Central memory CD8-positive, alpha-beta T cell (primary cell): ENCODE measurements at places on chromosomes 12 and 14.

GRCh38 chr12:95848575-95849388 is 10.0 kb upstream of the SNRPF start:
- DNase-seq: no peak

DNA sequence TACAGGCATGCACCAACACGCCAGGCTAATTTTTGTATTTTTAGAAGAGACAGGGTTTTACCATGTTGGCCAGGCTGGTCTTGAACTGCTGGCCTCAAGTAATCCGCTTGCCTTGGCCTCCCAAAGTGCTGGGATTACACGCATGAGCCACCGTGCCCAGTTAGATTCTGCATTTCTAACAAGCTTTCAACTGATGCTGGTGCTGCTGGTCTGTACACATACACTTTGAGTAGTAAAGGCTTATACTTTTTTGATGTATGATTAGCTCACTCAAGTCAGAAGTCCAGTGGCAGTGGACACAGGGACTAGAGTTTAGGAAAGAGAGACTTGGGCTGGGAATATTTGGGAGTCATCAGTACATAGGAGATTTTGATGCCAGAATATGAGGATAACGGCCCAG is 2.2 kb upstream of the TBC1D15 start:
- DNase-seq: no peak

DNA sequence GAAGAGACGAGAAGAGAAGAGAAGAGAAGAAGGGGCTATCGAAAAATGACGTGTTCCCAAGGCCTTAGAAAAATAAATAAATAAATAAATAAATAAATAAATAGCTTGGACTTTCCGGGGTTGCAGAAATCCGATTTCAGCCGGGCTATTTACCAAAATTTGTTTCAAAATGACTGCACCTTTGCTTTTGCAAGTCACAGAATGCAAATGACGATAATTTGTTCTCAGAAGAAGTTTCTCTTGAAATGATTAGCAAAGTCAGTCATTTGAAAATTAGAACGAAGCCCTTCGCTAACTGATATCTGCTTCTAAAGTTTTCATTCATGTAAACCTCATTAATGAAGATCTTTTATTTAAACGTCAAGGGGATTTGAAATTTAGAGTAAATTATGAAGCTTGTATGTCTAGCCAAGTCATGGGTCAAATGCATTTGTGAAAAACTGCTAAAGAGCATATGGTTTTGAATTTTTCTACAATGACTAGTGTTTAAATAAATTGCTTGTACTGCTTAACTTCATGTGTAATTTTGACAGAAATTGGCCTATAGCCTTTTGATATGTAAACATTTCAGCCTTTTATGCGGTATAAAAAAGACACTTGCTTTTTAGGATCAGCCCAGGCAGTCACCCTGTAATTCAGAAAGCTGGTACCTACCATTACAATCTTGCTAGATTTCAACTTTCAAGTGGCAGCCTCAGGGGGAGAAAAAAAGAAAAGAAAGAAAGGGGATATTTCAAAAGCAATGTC is 4.6 kb upstream of the GSC start:
- DNase-seq: no peak

DNA sequence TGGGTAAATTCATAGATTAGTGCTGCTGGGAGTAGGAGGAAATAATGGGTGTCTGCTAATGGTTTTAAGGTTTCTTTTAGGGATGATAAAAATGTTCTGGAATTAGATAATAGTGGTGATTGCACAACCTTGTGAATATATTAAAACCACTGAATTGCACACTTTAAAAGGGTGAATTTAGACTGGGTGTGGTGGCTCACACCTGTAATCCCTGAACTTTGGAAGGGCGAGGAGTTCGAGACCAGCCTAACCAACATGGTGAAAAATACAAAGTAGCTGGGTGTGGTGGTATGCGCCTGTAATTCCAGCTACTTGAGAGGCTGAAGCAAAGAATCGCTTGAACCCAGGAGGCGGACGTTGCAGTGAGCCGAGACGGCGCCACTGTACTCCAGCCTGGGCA is 1.3 kb downstream of the RAD52 start:
- no peak for DNase-seq

DNA sequence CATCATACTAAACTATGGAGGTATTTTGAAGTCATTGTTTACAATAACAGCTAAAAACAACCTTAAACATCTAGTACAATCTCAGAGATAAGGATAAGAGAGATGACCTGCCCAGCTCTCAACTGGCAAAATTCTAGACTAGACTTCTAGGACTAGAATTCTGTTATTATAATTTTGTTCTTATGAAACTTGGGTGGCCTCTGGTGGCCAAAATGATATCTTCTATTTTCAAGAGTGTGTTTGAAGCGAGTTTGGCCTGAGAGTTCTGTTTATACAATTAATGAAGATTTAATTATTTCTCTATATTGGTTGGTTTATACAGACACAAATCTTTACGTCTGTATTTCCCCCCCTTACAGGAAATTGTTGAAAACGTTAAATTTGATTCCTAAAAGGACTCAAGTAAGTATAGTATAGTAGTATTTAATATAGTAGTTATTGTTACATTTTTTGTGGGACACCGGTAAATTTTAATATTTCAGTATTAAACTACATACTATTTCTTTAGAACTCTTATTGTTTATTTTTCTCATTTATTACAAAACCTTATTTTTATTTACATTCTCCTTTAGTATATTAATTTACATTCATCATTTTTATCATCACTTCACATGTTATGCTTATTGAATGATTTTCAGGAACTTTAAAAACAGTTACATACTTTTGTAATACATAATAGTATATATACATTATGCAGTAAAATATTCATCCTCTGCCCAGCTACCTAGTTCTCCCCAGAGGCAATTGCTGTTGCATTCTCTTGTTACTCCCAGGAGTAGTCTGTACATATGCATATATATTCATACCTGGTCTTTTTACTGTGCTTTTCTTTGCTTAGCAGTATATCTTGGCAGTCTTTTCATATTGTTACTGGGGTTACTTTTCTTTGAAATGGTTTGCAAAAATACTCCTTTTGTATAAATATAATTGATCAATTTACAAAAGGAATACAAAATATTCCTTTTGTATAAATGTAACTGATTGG is 6.6 kb downstream of the PPHLN1 start:
- DNase-seq: no peak

- DNase-seq: no peak
Observed at GRCh38 chr14:71358209-71358931, 451.1 kb downstream of the PCNX1 start.
